ENCODE measurements at places on chromosomes 3 and 15.

DNA sequence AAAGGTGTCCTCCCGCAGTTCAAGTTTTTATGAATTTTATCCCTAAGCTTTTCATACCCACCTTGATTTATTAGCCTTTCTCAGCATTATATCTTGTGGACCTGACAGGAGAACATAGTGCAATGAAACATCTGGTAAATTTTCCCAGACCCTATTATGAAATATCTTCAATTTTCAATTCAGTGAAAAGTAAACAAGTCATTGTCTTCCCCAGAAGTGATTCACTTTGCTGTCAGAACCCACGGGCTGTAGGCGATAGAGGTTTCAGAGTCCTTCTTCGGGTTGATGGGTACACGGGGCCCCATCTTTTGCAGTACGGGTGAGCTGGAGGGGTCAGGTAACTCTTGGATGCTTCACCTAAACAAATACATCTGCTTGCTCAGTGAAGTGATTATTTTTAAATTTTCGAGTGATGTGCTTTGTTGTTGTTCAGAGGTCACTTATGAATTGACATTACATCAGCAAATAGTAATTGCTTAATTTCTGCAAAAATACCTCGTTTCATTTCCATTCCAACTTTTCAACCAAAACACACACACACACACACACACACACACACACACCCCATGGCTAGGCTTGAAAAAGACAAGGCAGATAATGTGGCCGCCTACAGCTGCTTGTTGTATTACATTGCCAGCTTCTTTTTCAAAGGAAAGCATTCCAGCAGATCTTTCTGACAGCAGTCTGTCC, 102.9 kb downstream of the SEMA6D start:
- no peak for DNase-seq

DNA sequence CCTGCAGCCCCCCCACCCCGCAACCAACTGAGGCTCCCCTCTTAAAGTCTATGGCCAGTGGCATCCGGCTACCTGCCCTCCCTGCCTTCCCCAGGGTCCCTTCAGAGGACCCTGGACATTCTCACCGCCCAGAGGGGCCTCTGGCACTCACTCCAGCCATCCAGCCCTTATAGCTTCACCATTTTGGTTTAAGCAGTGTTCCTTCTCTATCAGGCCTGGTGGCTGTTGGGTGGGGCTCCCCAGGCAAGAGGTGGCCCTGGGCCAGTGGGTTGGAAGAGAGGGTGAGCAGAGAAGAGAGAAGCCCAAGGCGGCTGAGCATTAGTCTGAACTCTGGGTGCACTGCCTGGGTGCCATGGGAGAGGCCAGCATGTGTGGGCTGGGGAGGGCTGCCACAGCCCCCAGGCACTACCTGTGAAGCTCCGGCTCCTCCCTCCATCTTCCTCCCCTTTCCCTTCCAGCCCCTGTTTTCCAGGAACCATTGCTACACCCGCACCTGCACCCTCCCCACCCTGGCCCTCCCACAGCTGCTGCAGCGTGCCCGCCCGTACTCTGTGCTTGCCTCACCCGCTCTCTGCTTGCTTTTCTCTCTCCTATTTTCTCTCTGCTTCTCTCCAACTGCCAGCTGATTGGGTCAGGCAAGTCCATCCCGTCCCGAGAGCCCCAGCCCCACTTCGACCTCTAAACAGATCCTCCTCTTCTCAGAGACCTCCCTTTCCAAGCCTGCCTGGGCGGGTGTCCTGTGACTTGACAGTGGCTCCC, 168.2 kb downstream of the TBC1D2B start:
- DNase-seq = no peak

DNA sequence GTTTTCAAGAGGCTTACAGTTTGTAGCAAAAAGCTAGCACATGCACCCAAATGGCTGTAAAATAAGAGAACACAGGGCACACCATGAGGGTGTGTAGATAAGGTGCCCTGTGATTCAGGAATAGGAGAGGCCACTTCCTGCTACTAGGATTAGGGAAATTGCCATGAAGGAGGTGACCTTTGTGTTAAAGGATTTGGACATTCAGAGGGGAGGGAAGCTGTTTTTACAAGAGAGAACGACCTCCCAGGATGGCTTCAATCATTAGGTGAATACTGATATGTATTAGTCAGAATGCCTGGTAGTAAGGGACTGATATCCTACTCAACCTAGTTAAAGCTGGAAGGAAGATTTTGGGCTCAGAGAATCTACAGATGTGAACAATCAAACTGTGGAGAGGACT, 35.7 kb upstream of the ABHD17C start:
- no peak for DNase-seq

DNA sequence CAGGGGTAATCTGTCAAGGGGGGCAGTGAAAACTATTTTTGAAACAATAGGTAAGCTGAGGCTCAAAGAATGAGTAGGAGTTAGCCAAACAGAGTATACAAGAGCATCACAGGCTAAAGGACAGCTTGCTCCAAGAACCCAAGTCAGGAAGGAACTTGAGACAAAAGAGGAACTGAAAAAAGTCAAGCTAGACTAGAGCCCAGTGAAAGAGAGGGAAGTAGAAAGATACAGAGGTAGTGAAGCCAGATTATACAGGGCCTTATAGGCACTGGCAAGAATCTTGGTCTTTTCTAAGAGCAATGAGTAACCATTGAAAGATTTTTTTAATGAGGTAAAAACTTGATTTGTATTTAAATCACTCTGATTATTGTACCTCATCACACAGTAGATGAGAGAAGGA, 69.9 kb downstream of the FILIP1L start:
- DNase-seq = no peak
